CD4-positive, CD25-positive, alpha-beta regulatory T cell (primary cell): ENCODE measurements at places on chromosomes 1 and 21. TPM values are rescaled to one million over a fixed set of nuclear protein-coding genes. Genes with fewer than 3 reads are reported as not detected.

AVPR1B gene
- total RNA-seq: not detected

OPTC gene
- not detected for total RNA-seq

IVL gene
- not detected for total RNA-seq

- peak; percentile 30 for DNase-seq
These were observed 7.1 kb downstream of the PRRX1 start for GRCh38 chr1:170670802-170671628.

DNA sequence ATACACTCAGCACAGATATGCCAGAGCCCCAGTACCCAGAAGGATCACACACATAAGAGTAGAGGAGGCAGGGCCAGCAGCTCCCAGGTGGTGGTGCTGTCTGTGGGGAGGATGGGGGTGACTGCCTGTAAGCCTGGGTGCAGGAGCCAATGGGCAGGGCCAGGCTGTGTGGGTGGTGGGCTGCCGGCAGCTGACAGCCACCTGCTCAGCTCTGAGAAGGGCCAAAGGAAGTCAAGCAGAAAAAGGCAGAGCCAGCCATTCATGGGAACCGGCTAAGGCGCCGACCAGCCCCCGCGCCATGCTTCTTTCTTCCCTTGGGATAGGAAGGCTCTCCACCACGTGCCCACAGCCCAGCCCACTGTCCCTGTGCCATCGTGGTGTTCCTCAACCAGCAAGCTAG lies 14.1 kb downstream of the PIK3C2B start:
- DNase-seq: no peak

GRCh38 chr1:8465013-8465412 lies 147.1 kb downstream of the SLC45A1 start:
- DNase-seq: no peak

DNA sequence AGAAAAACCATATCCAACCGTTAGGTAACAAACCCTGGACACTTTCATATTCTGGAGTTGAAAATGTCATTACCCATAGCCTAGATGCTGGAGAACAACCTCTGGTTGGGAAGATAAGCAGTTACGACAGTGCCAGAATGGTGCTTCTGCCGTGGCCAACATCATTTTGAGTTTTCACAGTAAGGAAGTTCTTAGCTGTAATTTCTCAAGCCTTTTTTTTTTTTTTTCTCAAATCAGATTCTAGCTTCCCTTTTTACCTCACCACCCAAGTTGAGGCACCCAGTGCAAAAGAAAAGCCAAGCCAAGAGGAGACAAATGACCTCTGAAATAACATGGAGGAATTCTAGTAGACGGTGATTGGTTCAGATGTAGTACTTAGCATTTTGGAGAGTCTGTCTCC lies 21.8 kb downstream of the PPT1 start:
- DNase-seq: no peak

- no peak for DNase-seq
These were observed 2.7 kb downstream of the MIA3 start for GRCh38 chr1:222620566-222620965.

GRCh38 chr1:78318011-78318410 lies 172.8 kb upstream of the PTGFR start:
- no peak for DNase-seq

DNA sequence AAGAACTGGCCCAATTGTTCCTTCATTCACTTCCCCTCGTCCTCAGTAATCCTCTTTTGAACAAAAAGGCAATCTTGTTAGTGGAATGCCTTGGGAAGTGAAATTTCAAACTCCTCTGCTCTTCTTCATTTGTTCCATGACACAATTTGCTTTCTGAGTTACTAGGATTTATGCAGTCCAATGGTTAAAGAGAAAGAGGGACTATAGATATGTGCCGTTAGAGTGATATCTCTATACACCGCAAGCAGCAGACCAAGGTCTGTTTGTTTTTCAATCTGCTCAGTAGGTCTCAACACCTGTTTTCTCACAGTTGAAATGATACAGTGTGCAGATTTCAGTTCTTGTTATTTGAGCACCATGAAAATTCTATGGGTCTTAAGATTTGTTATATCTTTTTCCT lies 244.0 kb downstream of the DNM3 start:
- DNase-seq: no peak

- DNase-seq: no peak
These were observed 9.6 kb upstream of the GPR37L1 start for GRCh38 chr1:202112859-202113689.

DNA sequence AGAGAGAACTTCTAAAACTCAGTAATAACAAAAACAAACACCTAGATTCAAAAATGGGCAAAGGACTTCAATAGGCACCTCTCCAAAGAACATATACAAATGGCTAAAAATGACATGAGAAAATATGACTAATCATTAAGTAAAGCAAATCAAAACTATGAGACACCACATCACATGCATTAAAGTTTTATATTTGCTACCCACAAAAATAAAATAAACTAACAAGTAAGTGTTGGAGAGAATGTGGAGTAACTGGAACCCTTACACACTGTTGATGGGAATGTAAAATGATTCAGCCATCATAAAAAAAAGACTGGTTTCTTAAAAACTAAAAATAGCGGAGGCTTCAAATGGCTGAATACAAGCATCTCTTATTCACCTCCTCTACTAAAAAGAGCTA lies 262.1 kb upstream of the PKN2 start:
- no peak for DNase-seq
